T47D (cell line): ENCODE measurements at places on chromosomes 1 and 21.

- DNase-seq, result no peak
Observed at GRCh38 chr1:29783508-29784275, 547.4 kb downstream of the PTPRU start.

GRCh38 chr1:68213843-68214242 is 18.5 kb downstream of the WLS start:
- no peak for DNase-seq

DNA sequence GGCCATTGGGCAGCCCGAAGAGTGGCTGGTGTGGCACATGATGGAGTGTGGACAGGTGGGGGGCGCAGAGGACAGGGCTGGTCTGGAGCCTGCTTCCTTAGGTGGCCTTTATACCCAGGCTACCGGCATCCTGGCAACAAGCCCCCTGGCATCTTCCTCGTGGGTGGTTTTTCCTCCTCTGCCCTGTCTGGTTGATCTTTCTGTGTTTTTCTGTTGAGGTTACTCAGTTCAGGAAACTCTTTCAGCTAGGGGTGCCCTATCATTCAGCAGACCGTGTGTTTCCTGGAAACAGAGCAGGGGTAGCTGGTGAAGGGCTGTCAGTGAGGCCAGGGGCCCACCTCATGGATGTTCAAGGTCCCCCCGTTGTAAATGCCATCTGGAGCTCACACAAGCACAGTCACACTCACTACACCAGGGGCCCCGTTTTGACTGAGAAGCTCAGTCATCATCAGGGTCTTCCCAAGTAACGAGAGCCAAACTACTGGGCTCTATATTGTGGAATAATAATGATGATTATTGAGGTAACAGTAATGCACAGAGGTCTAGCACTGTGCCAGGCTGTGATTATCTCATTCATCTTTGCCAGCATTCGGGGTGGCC is at the start of gene KRTAP12-4:
TSS of gene KRTAP12-4 (minus strand) at position 84 of the 600 bp plus-strand sequence. CDS start at position 39, 45 bp downstream.
- DNase-seq, result no peak

DNA sequence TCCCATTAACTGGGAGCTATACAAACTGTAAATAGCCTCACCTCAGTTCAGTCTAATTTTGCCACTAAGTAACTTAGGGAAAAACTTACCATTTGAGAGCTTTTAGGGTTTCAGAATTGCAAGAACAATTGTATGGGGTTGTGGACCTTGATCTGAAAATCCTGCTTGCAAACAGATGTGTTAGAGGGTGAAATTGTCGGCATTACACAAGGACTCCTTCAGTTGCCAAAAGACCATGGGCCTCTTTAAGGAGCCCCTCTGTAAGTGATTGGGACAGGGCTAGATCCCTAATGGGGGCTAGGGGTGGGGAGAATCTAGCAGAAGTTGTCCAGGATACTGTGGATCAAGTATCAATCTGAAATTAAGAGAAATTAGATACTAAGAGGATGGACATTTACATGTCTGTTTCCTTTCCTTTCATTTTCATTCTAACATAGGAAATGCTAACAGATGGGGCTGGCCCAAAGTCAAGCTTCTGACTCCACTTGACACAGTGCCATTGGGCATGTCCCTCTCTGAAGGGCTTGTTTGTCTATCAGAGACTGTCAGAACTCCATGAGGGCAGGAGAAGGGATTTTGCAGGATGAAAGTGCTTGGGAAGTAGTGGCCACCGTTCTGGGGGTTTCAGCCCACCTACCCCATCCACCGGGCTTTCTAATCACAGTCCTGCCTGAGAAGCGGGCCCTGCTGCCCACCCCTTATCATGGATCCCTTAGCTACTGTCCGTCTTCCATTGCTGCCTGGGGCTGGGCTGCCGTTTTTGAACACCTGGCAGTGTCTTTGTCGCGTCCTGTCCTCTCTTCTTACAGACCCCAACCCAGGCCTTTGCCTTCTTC is 54.7 kb downstream of the STUM start:
- DNase-seq, result peak; percentile 37

GRCh38 chr1:22712502-22713271 is 2.0 kb downstream of the EPHB2 start:
- DNase-seq, result no peak

- DNase-seq, result no peak
Observed at GRCh38 chr1:209627027-209627731, 25.0 kb downstream of the LAMB3 start.

DNA sequence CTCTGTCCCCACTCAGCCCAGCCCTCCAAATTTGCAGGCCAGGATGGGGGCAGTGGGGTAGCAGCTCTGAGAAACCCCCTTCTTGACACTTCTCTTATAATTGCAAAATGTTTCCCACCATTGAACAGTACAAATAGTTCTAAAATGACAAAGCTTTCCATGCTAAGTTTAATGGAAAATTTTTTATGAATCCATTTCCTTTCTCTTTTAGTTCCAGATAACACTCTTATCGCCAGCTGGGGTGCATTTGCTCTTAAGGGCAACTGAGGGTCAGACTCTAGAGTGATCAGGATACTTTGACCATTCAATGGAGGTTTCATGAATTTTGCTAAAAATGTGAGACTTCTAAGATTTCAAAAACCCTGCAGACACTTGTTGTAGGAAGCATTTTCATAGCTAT is 29.9 kb downstream of the PIK3C2B start:
- no peak for DNase-seq

GRCh38 chr1:109808703-109809102 is 45.0 kb upstream of the EPS8L3 start:
- DNase-seq, result no peak

- peak; percentile 70 for DNase-seq
Observed at GRCh38 chr1:32992489-32993323, 28.1 kb upstream of the RNF19B start.

- no peak for DNase-seq
Observed at GRCh38 chr1:224368409-224368808, 11.7 kb downstream of the CNIH4 start.

DNA sequence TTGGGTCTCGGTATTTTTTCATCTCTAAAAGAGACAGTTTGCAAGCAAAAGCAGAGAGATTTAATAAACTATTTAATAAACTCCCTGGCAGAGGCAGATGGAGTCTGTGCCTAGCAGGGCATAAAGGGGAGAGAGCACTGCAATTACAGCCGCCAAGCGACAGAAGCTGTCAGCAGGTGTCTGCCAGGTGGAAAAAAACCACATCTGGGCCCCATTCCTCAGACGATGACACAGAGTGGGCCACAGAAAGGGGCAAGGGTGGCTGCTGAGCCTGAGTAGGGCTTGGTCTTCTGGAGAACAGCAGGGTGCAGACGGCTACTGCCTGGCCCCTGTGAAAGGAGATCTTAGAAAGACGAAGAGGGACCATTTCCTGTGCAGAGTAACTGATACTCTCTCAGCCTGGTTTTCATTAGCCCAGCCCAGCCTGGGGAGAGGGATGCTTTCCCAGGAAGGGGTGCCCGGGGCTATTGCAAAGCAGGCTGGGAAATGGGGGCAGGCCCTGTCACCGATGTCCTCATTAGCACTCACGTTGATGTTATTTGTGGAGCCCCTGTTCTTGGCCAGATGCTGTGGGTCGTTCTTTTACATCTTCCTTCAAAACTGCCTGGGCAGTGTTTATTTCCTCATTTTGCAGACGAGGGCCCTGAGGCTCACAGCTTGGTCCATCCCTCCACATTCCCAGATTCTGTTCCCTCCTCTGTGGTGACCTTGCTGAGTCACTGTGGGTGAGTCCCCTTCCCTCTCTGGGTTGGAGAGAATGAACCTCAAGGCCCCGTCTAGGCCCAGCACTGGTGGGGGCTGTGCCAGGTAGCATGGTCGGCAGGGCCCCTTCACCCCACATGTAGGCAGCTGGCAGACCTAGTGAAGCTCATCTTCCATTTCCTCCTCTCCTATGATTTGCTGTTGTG is 472.7 kb downstream of the PTPRU start:
- DNase-seq, result no peak

GRCh38 chr1:78475888-78476610 is 14.7 kb upstream of the PTGFR start:
- DNase-seq, result no peak

GRCh38 chr1:44790968-44791801 is 3.2 kb upstream of the BEST4 start:
- no peak for DNase-seq

GRCh38 chr1:87305762-87306161 is 22.9 kb upstream of the LMO4 start:
- DNase-seq, result no peak

GRCh38 chr1:155529929-155530328 is 32.7 kb downstream of the ASH1L start:
- no peak for DNase-seq

DNA sequence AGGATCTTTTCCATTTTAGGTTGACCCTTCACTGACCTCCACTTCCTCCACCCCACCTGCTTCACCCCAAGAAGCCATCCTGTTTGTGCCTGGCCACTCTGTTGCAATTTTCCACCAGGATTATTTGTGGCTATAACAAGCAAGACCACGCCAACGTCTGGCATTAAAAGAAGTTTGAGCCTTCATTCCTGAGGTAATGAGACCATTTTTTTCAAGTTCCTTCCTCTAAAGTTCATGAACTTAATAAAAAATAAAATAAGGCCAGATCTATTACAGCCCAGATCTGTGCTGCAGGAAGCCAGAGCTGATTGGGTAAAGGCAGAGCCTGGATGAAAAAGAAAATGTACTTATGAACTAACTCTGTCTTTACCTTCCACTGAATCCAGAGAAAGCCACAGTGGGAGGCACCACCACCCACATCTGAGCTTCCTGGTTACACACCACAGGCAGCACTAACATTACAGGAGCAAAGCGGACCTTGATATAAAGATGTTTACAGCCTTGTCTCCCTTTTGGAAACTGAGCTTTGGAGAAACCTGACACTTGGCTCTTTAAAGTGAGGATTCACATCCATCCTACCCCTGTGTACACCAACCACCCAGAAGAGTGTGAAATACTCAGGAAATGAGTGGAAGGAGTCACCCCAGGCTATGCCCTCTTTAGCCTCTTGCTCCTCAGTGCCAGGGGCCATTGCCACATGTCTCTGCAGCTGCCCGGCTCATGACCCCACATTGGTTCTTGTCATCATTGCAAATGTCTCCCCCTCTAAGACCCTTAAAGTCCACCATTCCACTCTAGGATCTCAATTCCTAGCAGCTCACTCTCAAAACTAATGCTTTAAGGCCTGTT is 293.6 kb downstream of the PLPP3 start:
- no peak for DNase-seq

DNA sequence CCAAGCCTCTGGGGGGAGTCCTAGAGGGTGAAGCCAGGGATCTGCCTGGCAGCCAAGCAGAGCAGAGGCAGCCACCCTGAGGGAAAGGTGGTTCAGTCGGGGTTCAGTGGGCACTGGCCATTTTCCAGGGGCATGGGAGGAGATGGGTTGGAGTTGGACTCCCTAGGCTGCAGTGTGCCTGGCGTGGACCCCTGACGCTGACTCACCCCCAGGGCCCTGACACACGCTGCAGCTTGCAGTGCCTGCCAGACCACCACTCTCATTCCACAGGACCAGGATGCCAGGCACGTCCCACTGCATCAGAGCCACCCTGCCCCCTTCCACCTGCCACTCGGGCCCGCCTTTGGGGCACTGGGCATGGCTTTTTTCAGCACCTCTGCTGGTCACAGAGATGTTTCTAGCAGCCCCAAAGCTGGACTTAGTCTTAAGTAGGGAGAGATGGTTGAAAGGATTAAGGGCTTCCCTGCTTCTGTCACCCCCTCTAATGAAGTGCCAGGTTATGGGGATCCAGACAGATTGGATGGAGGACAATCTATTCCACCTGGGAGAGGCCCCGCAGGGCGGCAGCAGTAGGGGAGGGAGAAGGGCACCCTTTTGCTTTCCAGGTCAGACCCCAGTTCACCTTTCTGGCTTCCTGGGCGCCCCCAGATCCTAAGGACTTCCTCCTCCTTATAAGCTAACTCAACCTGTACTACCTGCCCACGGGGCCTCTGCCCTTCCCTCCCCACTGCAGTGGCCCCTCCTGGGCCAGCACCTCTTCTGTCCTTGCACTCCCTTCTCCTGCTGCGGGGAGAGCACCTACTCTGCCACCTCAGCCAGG is 1.6 kb downstream of the SYT2 start:
- DNase-seq, result no peak

- DNase-seq, result no peak
Observed at GRCh38 chr1:116483481-116484309, 87.1 kb downstream of the CD58 start.

DNA sequence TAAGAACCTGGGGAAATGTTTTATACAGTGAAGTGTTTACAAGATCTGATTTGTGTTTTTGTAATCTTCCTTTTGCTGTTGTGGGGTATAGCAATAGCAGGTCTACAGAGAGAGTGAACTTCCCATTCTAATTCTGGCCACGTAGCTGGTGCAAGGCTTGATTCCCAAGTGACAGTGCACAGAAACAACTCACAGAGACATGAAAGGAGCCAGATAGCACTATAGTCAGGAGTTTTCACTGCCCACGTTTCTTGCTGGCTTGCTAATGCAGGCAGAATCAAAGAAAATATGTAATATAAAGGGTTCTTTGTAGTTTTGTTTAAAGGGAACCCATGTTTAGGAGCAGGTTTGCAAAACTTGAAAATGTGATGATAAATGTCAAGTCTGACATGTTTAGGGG is 170.9 kb upstream of the IVNS1ABP start:
- DNase-seq, result no peak

- DNase-seq, result no peak
Observed at GRCh38 chr1:233389169-233389568, 61.6 kb downstream of the MAP3K21 start.

- DNase-seq, result no peak
Observed at GRCh38 chr1:236530959-236531358, 7.2 kb downstream of the LGALS8 start.

DNA sequence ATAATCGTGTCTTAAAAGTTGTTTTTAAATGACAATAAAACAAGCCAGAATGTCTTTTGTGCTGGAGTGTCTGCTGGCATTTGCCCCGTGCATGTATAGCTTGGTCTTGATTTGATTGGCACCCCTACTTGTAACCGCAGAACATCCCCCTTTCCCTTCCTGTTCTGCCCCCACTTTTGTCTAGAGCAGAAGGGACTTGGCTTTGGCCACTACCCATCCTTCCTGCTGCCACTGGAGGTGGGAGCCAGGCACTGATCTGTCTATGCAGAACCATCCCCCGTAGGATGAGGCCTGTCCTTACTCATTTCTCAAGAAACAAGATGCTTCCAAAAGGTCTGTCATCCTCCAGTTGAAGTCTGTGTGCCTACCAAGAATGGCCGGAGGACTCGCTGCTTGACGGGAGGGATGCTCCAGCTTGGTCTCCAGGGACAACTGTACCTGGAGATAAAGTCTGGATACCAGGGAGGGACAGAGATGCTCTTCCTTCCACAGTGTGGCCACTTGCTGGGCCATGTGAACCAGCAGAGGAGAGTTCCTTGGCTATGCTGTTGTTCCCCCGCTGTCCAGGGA is 1.1 kb upstream of the SLC27A3 start:
- DNase-seq, result no peak

DNA sequence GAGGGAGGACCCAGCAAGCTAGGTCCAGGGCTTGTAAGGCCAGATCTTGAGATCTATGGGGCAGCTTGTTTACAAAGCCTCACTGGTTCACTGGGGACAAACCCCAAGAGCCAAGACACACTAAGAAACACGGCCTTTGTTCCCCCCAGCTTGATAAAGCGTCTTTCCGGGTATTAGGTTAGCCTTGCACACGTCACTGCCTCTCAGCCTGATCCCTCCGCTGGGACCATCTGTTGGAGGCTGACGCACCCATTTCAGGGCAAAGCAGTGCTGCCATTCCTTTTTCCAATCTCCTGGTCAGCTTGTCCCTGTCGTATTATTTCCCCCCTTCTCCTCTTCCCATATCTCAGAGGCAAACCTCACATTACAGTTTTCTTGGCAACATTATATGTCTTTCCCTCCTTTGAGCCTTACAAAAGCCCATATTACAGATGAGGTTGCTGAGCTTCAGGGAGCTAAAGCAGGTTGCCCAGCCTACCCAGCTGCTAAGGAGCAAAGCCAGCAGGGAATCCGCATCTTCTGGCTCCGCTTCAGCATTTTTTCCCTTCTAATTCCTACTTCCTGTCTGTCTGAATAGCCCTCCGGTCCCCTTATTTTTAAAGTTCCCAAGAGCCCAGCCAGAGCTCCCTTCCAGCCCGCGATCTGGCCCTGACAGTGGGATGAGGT is 4.1 kb downstream of the HEYL start:
- DNase-seq, result no peak
